Endothelial cell of umbilical vein (primary cell): ENCODE measurements at places on chromosomes 12 and 14. TPM values are rescaled to one million over a fixed set of nuclear protein-coding genes. Genes with fewer than 3 reads are reported as not detected.

GRCh38 chr12:18054925-18055619, 34.9 kb downstream of the RERGL start:
- DNase-seq = no peak

DNA sequence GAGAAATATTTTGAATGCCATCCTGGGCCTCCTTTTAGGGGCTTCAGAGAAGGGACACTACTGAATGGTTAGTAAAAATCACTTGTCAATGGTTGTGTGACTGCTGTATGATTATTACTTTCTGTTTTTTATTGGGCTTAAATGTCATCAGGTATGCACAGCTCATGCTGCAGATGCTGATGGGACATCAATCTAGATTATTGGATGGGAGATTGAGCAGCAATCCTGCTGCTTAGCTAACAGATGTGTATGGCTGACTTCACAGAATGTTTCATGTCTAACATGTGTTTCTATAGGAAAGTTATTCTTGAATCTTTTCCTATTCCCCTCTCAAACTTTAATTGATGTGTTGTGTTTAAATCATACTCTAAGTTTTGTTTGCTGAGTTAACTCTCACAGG, 166.8 kb downstream of the RMST start:
- no peak for DNase-seq

GRCh38 chr12:100484891-100485471, 11.3 kb downstream of the NR1H4 start:
- DNase-seq = no peak

GRCh38 chr14:63747846-63748245, 20.0 kb upstream of the SGPP1 start:
- DNase-seq = no peak

TTC9 gene
- 0.09 TPM in 1 of 2 replicates, not detected in the other for total RNA-seq

DNA sequence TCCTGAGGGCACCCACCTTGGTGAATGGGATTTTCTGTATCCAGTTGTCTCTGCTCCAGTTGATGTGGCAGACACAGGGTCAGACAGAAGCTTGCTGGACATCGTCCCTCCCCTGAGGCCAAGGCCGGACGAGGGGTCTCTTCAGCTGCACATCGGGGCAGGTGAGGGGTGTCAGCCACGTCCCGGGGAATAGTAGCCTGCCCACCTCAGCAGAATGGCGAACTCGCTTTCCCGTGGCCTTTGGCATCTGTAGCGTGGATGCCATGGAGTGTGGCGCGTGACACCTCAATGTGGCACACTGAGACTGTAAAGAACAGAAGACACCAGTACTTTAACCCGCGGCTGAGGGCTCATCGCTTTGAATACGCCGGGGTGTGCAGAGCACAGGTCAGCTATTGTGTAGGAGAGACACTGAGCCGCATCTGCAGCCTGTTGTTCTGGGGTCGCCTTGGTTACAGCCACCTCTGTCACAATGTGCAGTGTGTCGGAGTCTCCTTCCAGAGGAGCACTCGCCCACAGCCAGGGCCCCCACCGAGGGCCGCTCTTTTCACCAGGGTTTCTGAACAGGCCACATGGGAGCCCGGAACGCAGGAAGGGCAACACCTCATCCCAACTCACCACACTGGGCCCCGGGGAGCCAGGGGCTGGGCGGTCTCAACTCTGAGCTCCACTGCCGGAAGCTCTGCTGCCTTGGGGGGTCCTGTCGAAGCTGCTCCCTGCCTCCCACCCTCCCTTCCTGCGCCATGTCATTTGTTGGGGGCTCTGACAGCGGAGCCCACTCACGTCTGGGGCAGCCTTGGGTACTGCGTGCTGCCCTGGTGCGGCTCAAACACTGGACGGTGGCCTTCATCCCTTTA, 77.0 kb downstream of the ADGRD1 start:
- no peak for DNase-seq

GRCh38 chr12:91574975-91575374, 392.4 kb upstream of the DCN start:
- no peak for DNase-seq
